Naive thymus-derived CD4-positive, alpha-beta T cell (primary cell): ENCODE measurements at places on chromosomes 16 and 17. TPM values are rescaled to one million over a fixed set of nuclear protein-coding genes. Genes with fewer than 3 reads are reported as not detected.
A peak's percentile ranks its signal among the peaks of the same experiment; 100 is the strongest.

MGAT5B gene
- 2.5 TPM for total RNA-seq

TMEM92 gene
- total RNA-seq, result not detected

HOXB4 gene
- 7.7 and 7.9 TPM in 2 replicates for total RNA-seq

ADCY9 gene
- total RNA-seq, result 14.3 TPM

- no peak for DNase-seq
Measured at GRCh38 chr16:80806927-80807340, 2.5 kb upstream of the CDYL2 start.

DNA sequence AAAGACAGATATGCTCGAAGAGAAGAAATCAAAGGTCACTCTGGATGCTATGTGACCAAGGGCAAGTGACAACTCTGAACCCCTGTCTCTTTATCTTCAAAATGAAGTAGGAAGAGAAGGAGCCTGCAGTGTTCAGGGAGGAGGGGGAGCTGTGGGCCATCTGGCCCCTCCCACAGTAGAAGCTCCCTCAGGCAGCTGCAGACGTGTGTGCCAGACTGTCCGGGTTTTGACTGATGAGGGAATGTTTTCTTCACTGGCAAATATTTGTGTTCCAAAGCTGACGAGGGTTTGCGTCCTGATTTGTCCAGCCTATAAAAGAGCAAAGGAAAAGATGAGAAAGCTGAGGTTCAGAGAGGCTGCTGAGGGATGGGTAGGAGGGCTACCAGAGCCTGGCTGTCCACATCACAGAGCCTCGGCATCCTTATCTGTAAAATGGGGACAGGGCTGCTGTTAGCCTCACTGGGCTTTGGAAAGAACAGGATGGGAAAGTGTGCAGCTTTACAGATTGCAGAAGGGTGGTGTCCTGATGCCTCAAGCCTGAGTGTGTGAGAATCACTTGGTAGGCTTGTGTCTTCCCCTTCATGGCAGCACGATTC is 1.8 kb upstream of the GINS2 start:
- DNase-seq, result no peak

DNA sequence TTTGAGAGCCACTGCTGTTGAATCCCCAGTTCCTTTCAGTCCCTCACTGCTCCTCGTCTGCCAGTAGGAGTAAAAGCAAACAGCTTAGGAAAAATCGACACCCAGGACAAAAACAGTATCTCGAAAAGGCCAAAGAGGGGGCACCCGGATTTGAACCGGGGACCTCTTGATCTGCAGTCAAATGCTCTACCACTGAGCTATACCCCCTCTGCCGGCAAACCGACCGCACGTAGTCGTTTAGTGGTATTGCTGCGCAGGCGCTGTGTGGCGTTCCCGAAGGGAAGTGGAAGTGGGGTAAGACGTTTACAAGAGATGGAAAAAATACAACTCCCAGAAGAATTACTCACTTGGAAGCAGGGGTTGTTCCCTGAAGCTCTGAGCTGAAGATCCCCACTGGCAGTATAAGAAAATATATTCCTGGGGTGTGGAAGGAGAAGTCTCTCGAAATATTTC is 2.2 kb upstream of the PLXDC1 start:
- DNase-seq, result peak; percentile 87

- no peak for DNase-seq
Measured at GRCh38 chr17:8916466-8916865, 49.0 kb upstream of the PIK3R6 start.

- no peak for DNase-seq
Measured at GRCh38 chr16:63323722-63324705, 1287.8 kb upstream of the CDH8 start.

GRCh38 chr17:1000597-1001461 is 3.9 kb downstream of the TIMM22 start:
- DNase-seq, result no peak

DNA sequence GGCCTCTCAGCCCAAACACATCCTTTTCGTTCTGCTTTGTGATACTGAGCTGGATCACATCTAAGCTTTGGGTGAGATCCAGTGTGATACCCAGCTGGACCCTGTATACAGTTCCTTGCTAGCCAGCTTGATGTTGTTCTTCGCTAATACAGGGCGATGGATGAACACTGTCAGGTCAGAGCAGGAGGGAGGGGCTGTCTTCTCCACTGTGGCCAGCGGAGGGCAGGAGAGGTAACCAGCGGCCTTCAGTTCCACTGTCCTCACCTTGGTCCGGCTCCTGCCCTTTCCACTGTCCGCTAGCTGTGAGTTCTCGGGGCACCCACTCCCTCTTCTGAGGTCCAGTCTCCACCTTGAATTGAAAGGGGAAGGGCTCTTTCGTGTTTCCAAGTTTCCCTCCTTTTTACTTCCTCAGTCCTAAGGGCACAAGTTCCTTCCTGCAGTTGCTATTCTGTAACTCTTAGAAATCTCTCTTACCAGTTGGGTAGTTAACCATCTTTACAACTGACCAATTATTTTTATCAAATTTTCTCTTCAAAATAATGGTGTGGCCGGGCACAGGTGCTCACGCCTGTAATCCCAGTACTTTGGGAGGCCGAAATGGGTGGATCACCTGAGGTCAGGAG is 3.0 kb upstream of the ZNF213 start:
- DNase-seq, result peak; percentile 35
